ENCODE measurements at places on chromosomes 6 and 20.

- DNase-seq, result no peak
Observed at GRCh38 chr6:88374553-88374952, 208.4 kb upstream of the CNR1 start.

DNA sequence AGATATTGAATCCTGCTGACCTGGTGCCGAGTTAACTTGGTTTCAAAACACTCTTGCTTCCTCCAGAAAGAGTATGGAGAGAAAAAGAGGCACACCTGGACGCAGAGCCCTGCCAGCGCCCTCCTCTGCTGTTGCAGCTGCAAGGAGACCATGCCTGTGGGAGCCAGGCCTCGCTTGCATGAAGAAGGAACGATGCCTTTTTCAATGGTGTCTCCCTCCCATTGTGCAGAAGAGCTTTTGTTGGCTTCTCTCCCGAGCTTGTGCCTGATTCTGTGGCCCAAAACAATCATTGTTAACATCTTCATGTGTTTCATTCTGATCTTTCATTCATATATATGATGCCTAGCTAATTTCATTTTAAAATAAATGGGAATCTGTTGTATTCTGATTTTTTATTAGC lies 98.1 kb downstream of the FAM120B start:
- DNase-seq, result no peak

DNA sequence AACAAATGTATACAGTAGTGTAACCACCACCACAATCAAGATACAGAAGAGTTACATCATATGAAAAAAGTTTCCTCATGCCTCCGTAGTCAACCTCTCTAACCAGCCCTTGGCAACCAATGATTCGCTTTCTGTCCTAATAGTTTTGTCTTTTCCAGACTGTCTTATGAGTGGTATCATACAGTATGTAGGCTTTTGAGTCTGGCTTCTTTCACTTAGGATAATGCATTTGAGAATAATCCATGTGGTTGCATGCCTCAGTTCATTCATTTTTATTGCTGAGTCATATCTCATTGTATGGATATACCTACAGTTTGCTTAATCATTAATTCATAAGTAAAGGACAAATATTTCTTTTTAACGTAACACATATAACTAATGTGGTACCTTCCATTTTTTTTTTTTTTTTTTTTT lies 86.4 kb upstream of the RIPOR2 start:
- DNase-seq, result no peak

DNA sequence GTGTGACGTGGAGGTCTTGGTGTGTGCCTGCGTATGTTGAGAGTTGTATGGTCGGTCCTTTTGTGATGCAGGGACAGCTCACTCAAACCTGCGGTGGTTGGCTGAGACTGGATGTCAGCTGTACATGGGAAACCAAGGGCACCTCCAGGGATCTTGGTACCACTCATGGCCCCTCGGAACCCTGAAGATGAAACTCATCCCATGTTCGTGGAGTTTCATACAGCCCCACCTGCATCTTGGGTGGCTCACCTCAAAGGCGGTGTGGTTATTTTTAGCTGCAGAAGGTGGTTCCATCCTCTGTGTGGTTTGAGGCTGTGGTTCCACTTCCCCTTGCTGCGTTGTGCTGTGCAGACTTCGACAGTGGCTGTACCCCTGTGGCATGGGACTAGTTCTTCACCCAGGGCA lies 52.6 kb upstream of the SLC22A1 start:
- no peak for DNase-seq

- DNase-seq, result no peak
Observed at GRCh38 chr6:108592371-108593337, 31.9 kb downstream of the FOXO3 start.

- no peak for DNase-seq
Observed at GRCh38 chr6:22153384-22154158, 143.3 kb downstream of the PRL start.

- no peak for DNase-seq
Observed at GRCh38 chr6:31717499-31718222, 2.5 kb downstream of the LY6G6D start.

GRCh38 chr6:20657274-20657800 lies 123.1 kb downstream of the CDKAL1 start:
- no peak for DNase-seq

GRCh38 chr6:93300661-93301060 lies 118.7 kb downstream of the EPHA7 start:
- DNase-seq, result no peak

DNA sequence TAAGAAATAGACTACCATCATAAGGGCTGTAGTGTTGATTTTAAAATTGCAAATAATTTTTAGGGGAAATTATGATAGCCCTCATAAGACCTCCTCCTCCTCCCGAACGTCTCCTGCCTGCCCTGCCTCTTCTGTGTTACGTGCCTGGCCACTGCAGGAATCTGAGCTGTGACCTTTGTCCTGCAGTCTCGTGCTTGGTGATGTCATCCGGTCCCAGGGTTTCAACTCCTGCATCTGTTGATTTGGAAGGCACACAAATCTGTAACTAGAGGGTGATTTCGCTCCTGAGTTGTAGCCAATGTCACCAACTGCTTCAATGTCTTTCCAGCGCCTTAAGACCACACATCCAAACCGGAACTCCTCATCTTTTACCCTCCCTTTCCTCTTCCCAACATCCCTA lies 163.2 kb downstream of the AIG1 start:
- DNase-seq, result no peak

DNA sequence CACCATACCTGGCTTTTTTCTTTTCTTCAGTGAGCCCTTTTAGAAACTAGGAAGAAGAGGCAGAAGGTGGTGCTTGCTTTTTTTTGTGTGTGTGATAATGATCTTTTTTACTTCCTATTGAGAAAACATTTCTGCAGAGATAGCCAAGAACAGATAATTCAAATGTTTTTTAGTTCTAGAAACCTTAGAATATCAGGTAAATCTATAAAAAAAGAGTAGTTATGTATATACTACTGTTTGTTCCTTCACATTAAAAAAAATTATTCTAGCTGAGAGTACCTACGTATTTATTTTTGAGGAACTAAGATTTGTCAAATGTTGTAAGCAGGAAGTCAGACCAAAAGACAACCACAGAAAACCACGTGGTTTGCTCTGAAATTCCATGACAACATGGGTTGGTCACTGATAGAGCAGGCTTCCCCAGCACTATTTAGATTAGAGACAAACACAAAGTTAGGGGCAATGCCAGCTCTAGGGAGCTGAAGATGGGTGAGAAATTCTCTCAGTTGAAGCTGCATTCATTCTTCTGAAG lies 12.8 kb downstream of the STK4 start:
- DNase-seq, result no peak

- no peak for DNase-seq
Observed at GRCh38 chr20:58458342-58459057, 56.7 kb downstream of the APCDD1L start.

GRCh38 chr6:131631625-131632289 lies 3.7 kb upstream of the MED23 start:
- DNase-seq, result no peak

DNA sequence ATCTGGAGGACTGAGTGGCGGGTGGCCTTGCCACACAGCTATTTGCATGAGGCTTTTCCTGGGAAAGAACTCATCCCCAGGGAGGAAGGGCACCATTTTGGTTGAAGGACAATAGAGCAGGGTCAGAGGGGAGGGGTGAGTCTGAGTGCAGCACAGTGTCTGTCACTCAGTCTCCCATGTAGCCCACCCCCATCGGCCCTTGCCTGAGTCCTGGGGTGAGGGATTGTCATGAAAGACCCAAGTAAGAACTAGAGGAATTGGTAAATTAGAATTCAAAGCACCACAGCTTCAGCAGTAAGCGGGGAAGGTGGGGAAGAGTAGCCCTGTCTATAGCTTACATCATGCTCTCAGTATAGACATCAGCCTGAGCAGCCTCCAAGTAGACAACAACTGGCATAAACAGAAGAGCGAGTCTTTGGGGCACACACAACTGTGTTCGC lies 90.4 kb upstream of the TMEM30A start:
- no peak for DNase-seq

DNA sequence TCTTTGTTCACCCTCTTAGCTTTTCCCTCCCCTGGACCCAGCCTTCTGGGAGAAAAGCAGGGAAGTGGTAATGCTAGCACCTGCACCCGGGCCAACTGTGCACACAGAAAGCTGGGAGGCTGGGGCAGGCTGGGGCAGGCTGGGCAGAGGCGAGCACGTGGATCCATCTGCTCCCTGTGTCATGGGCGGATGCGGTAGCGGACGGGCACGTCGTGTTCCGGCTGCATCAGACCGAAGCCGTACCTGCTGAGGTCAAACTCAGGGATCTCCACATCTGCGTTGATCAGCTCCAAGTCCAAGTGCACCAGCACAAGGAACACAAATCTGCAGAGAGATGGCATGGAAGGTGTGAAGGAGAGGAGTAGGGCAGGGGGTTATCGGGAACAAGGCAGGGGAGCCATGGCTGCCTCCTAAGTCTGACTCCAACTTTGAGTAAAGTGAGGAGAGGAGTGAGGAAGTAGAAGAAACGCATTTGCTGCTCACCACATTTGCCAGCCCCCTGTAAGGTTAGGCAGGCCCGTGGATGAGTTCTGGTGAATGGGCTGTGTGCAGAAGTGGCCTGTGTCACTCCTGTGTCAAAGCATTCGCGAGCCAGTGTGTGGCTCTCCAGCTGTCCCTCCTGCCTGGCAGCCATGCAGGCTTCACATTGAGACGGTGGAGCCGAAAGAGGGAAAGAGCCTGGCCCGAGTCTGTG lies 25.4 kb upstream of the KCNB1 start:
- DNase-seq, result peak; percentile 24

DNA sequence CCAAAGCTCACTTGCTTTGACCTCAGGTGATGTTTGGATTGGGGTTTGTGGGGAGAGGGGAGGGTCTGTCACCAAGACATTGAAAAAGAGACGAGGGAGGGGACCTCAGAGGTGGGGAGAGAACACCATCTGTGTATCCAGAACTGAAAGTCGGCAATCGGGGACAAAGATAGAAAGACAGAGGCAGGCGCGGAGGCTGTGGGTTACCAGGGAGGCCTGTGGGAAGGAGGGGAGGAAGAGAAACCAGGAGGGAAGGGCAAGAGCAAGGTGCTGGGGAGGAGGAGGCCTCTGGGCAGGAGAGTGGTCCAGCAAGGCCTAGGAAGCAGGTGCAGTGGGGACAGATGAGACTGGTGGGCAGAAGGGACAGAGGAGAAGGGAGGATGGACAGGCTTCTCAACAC lies 211.2 kb downstream of the CDC5L start:
- no peak for DNase-seq

- no peak for DNase-seq
Observed at GRCh38 chr20:63188159-63188442, 27.8 kb downstream of the YTHDF1 start.

- no peak for DNase-seq
Observed at GRCh38 chr6:161956082-161956481, 682.2 kb upstream of the AGPAT4 start.

GRCh38 chr20:16580147-16580546 lies 6.9 kb upstream of the KIF16B start:
- DNase-seq, result peak; percentile 72

- DNase-seq, result no peak
Observed at GRCh38 chr6:136613477-136613876, 63.3 kb upstream of the MAP7 start.
